RWPE1 (cell line): ENCODE measurements at places on chromosomes 12 and 14.

DNA sequence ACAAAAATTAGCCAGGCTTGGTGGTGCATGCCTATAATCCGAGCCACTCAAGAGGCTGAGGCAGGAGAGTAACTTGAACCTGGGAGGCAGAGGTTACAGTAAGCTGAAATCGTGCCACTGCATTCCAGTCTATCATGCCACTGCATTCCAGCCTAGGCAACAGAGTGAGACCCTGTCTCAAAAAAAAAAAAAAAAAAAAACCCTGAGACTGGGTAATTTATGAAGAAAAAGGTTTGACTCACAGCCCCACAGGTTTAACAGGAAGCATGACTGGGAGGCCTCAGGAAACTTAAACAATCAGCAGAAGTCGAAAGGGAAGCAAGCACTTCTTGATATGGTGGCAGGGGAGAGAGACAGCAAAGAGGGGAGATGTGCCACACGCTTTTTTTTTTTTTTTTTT, 123.2 kb downstream of the GXYLT1 start:
- DNase-seq = no peak

- no peak for DNase-seq
Observed at GRCh38 chr14:41297576-41298327, 308.9 kb upstream of the LRFN5 start.

DNA sequence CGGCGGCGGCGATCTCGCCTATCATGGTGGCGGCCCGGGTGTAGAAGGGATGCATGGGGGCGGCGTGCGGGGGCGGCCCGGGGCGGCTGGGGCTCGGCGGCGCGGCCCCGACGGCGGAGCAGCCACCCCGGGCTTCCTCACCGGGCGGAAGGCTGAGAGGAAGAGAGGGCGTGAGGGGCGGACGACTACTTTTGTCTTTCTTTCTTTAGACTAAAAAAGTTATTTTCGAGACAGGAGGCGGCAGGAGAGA, 240 bp downstream of the BTG1 start:
- no peak for DNase-seq

DNA sequence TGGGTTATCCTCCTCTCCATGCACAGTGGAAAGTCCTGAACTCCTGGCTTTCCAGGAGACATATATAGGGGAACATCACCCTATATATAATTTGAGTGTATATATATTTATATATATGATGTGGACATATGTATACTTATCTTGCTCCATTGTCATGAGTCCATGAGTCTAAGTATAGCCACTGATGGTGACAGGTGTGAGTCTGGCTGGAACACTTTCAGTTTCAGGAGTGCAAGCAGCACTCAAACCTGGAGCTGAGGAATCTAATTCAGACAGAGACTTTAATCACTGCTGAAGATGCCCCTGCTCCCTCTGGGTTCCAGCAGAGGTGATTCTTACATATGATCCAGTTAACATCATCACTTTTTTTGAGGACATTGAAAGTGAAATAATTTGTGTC, 4.4 kb downstream of the SSTR1 start:
- no peak for DNase-seq

DNA sequence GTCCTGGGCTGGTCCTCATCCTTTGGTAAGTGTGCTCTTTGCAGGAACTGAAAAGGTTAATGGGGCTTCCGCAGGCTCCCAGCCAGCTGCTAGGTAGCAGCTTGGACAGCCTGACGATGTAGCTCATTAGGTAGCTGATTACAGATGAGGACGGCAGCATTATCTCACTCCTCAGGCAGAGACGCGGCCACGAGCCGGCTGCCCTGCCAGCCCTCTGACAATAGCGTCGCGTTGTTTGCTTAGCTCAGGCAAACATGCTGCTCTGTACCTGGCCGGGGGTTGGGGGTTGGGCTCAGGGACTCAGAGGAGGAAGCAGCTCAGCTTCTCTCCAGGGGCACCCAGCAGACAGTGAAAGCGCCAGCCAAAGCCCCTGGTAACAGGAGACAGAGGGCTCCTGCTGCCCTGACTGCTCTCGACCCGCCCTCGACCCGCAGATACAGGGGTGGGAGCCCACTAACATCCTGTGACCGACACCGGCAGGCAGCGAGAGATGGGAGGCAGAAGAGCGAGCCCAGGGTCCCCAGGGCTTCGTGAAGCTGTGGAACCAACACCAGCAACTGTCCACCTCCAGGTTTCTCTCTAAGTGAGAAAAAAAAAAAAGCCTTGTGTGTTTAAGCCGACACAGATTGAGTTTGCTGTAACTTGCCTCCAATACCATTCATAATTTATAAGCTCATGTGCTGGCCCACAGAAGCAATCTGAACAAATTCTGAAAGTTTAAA, 53.4 kb upstream of the DLK1 start:
- no peak for DNase-seq

DNA sequence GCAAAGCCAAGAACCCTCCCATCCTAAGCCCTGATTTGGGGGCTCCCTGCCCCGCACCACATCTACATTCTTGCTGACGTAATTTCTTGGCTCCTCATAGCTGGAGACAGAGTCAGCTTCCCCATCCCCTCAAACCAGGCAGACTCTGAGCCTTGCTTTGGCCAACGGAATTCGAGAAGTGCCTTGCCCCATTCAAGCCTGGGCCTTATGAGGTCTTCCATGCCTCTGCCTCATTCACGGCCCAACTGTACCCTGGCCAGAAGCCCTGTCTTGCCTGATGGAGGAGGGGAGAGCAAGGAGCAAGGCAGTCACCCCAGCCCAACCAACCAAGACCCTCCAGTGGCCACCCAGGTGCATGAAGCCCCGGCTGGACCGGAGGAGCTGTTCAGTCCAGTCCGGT, 164.1 kb downstream of the PIWIL1 start:
- DNase-seq = no peak

GRCh38 chr12:12482959-12483358, 79.7 kb downstream of the DUSP16 start:
- DNase-seq = no peak

DNA sequence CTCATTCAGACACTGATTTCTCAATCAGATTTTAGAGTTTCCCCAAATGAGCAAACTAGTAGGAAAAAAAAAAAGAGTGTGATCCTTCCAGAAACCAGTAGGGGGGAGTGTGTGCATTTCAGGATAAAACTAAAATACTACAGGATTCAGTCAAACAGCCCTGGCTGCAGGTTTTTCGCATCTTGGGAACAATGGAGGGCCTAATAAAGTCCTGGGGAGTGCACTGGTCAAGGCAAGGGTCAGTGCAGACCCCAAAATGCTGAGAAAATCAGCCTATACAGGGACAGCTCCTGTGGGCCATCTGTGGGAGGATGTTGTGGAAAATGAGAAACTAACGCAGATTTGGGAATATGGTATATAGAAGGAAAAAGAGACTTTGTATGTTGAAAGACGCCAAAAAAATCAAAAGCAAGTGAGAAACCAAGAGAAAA, 22.2 kb upstream of the ABCD4 start:
- DNase-seq = peak; percentile 71

- no peak for DNase-seq
Observed at GRCh38 chr12:58860056-58860787, 60.1 kb downstream of the LRIG3 start.

DNA sequence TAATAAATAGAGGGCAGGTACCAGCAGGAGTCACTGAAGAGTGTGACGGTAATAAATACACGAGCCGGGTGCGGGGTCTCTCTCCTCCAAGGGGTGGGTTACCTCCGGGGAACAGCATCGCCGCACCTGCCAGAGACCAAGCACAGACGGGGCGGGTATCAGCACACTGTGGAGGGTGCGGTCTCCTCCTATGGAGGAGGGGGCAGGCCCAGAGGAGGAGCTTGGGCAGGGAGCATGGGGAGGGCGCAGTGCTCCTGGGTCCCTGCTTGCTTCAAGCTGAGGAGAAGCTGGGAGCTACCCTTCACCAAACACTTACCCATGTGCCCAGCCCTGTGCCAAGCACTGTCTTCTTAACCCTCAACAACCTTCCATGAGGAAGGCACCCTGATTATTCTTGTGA, 12.8 kb downstream of the PGF start:
- DNase-seq = no peak

GRCh38 chr12:49979016-49979586, 6.4 kb downstream of the AQP6 start:
- DNase-seq = no peak

GRCh38 chr14:95830386-95830785, 46.2 kb upstream of the TUNAR start:
- DNase-seq = no peak

- no peak for DNase-seq
Observed at GRCh38 chr12:92020983-92021665, 124.5 kb downstream of the BTG1 start.

DNA sequence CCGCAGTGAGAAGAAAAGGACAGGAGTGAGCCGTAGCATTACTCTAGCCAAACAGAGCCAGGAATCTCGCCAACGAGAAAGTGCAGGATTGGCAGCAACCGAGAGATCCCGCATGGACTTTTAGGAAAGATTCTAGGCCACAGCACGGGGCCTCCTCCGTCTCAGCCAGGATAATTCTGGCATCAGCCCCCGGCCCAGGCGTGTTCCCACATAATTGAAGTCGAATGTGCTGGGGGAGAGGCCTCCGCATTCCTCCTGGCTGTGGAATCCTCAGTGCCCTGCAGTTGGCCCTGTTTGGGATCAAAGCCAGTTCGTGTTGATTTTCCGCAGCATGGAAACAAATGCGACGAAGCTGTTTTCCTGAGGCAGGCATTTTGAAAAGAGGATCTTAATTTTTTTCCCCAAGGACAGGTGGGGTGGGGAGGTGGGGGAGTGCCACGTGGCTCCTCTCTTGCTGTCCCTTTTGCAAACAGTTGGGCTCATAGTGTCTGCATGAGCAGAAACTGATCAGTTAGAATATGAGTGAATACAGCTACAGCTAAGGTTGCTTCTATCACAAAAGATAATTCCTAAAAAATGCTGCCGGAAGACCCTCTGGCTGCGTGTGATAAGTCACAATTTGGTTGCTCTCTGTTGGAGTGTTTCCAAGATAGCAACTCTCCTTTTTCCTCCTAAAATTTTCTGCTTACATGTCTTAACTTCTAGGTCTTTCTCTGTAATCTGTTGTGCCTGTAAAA, 37.3 kb upstream of the ATXN2 start:
- no peak for DNase-seq

DNA sequence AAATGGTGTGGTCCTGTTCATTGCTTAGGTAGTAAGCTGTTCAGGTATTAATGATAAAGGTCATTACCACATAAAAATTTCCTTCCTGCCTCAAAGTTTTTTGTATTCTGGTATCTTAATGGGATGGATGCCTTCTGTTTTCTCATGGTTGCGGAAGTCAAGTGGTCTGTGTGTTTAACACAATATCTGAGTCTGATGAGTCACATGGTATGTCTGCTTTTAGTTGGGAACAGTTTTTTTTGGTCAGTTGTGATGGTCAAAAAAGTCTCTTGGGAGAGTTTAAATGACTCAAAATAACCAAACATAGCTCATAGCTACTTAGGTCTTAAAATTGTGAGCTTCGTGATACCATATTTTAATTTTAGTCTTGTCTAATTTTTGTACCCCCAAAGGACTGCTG, 40.7 kb downstream of the STK38L start:
- DNase-seq = no peak

- DNase-seq = no peak
Observed at GRCh38 chr12:105443802-105444652, 113.5 kb downstream of the C12orf75 start.

GRCh38 chr14:71712478-71712877, 219.8 kb upstream of the RGS6 start:
- no peak for DNase-seq

GRCh38 chr12:9066755-9067423, 48.8 kb downstream of the A2M start:
- peak; percentile 26 for DNase-seq

DNA sequence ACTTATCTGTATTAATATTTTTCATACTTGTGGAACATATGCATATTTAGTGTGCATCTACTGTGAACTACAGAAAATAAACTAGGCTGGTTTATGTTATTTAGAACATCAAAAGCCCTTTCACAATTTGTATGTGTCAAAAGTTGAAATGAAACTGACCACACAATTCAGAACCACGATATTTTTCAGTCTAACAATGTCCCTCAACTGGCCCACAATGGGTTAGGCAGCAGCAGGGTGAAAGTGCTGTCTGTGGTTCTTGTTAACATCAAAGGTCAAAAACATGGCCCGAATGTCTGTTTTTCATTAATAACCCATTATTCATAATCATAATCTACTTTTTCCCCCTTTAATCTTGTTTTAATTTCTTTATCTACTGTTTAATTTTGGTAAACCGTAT, 559.9 kb upstream of the ATP2B1 start:
- DNase-seq = no peak

DNA sequence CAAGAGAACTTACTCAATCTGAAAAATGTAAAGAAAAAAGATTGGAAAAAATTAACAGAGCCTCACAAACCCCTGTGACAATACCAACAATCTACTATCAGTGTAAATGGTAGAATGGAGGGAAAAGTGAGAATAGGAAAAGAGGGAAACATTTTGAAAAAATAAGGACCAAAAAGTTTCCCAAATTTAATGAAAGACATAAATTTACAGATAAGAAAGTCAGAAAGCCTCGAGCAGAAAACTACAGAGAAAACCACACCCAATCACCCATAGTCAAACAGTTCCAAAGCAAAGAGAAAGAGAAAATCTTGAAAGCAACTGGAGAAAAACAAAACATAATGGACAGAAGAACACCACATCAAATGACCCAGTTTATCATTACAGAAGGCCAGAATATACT, 142.7 kb upstream of the DIO3 start:
- no peak for DNase-seq

GRCh38 chr12:113263431-113263963, 42.2 kb downstream of the TPCN1 start:
- DNase-seq = no peak

DNA sequence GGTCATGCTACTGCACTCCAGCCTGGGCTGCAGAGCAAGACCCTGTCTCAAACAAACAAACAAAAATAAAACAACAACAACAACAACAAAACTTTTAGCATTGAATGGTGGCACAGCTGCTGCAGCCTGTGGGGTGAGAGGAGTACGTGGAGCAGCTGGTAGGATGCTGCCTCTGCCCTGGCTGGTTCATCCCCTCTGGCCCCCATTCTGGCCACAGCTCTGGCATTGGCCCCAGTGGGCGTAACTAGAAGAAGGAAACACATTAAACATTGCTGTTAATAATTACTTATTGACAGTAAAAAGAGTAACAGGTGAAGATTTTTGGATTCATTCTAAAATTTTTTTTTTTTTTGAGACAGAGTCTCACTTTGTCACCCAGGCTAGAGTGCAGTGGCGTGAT, 28.8 kb upstream of the C2CD5 start:
- no peak for DNase-seq

DNA sequence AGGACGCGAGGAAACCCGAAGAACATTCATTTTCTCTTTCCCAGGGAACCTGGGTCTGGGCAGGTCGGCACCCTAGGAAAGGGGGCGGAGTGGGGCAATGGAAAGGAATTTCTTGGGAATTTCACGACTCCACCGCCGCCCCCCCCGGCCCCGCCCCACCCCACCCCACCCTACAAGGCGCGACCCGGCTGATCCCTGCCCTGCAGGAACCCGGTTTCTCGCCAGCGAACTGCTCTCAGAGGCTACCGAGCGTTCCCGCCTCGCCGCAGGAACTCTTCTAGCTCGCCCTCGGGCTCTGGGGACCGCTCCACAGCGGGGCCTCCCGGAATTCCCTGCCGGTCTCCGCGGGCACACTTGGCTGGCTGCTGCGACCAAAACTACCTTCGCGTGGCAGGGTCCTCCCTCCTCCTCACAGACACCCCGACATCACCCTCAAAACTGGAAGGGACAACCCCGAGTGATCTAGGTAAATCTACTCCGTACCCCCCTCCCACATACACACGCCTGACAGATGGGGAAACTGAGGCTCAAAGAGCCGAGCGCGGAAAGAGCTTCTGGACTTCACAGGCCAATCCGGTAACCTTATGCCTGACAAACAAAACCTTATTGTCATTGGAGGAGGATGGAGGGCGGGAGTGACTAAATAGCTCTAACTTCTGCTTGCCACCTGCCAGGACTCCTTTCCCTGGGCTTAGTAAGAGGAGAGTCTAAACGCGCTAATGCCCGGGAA, 785 bp upstream of the ACTN1 start:
- DNase-seq = peak; percentile 84
